Psoas muscle (tissue), 8 donors: ENCODE measurements at places on chromosomes 3 and 15.

DNA sequence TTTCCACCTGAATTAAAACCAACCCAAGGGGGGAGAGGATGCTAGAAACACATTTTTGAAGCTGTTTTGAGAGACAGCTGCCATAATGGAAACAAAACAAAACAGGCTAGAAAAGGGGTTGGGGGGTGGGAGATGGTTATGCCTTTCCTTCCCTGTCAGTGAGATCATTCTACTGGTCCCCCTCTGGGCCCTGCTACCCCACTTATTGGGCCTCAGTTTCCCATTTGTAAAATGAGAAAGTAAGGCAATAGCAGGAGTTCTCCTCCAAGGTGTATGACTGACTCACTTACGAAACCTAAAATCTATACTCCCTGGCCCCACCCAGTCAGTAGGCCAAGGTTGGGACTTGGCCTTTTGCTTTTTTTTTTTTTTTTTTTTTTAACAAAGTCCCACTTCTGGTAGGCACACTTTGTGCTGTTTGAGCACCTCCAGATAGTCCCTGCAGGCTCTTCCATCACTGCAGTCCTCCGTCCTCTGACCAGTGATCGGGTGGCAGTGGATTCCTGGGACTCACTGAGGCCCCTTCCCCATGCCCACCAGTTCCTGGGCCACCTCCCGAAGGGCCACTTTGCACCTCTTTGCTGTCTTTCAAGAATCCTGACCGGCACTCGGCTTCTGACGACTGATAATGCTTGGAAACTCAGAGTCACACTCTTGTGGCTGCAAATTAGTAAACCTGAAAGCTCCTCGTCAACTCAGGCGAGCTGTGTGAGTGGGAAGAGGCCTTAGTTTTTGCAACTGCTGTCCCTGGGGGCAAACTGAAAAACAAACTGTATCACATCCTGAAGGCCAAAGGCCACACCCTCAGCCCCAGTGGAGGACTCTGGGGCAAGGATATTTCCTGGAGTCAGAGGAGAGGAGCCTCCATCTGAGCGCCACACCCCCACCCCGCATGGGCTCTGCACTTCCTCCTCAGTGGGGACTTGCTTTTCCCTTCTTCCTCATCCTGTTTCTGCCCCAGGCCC, 6.7 kb upstream of the PSTPIP1 start:
- peak; percentile 76 for DNase-seq
- no peak overlapping the region for H3K27ac ChIP-seq
- no peaks in the 10 kb centered on the region for H3K27me3 ChIP-seq
- no peaks in the 10 kb centered on the region for H3K4me1 ChIP-seq

DNA sequence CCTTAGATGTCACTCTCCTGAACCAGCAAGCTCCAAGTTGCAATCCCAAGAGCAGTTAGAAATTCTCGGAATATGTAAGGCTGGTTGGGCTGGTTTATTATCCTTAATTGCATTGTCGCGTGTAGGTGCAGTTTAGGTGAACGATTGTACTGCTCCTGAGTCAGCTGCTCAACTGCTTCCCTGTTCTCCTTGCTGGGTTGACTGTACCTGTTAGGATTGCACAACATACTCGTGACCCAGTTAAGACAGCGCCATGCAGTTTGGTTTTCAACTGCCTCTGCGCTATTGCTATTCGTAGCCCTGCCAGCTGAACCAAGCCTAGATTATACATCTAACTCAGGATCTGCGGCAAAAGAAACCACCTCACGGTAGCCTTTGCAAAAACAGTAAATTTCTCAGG, 41.0 kb downstream of the BCL2L10 start:
- no peak overlapping the region for H3K4me3 ChIP-seq
- H3K27ac ChIP-seq = no peak overlapping the region
- no peaks in the 10 kb centered on the region for H3K27me3 ChIP-seq

GRCh38 chr15:94125156-94125555, 106.2 kb upstream of the MCTP2 start:
- H3K4me3 ChIP-seq = no peak overlapping the region
- H3K27ac ChIP-seq = no peak overlapping the region
- H3K36me3 ChIP-seq = no peaks in the 10 kb centered on the region
- no peaks in the 10 kb centered on the region for H3K27me3 ChIP-seq
- no peak for DNase-seq

DNA sequence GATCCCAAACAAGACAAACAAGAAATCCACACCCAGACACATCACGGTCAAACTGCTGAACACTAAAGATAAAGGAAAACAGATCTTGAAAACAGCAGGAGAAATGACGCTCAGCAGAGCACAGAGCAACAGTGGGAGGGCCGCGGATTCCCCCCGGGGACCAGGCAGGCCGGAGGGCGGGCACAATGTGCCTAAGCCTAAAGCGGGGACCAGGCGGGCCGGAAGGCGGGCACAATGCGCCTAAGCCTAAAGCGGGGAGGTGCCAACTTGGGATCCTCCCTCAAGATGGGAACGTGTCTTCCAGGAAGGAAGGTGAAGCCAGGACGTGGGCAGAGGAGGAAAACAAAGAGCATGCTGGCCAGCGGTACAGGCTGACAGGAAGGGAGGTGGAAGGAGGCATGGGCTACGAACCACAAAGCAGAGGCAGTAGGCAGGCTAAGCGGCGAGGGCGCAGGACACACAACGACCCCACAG, 31.1 kb downstream of the CYFIP1 start:
- H3K27me3 ChIP-seq = no peaks in the 10 kb centered on the region
- H3K4me1 ChIP-seq = peaks cover 11% of the 10 kb centered on the region
- H3K27ac ChIP-seq = peak overlapping the region; percentile 36
- H3K4me3 ChIP-seq = peak overlapping the region; percentile 26
- H3K36me3 ChIP-seq = no peaks in the 10 kb centered on the region

DNA sequence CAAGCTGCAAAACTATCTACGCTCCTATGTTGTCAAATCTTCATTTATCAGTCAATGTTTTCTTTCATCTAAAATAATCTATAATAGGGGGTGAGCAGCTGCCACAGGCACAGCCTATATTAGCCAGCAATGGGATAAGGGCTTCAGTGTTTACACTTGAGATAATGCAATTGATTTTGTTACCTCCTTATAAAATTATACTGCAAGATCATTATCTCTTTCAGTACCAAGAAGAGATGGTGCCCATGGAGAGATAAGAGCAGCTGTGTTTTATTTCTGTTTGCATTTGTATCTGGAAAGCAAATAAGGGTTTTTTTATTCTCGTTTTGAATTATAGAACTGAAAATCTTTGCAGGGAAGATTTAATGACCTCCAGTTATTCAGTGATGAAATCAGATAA, 68.9 kb downstream of the PLD1 start:
- H3K27ac ChIP-seq = no peak overlapping the region
- H3K36me3 ChIP-seq = no peaks in the 10 kb centered on the region
- no peaks in the 10 kb centered on the region for H3K4me1 ChIP-seq
- no peak overlapping the region for H3K4me3 ChIP-seq

- no peak for DNase-seq
- peak overlapping the region; percentile 44 for H3K4me3 ChIP-seq
- no peak overlapping the region for H3K27ac ChIP-seq
- no peaks in the 10 kb centered on the region for H3K27me3 ChIP-seq
- H3K4me1 ChIP-seq = peaks cover 9% of the 10 kb centered on the region
Measured at GRCh38 chr3:129975705-129976048, 1.2 kb downstream of the TRH start.

DNA sequence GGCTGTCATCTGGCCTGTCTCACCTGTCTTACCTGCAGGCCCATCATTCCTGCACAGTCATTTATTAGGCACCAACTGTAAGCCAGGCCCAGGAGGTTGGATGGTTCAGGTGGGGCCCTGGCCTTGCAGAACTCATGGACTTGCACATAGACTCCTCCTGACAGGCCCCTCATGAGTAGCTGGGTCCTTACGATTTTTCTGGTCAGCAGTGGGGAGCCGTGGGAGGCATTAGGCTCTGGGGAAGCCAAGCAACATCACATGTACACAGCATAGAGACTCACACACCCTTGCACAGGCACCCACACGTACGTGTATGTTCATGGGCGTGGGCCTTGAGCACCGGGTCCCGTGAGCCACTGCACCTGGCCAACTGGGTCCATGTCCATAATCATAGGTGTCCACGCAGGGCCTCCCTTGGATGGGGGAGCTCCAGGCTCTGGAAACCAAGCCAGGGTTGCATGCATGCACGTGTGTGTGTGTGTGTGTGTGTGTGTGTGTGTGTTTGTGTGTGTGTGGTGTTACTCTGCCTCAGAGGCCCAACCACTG, 20.3 kb downstream of the CISH start:
- H3K4me3 ChIP-seq = no peak overlapping the region
- no peak overlapping the region for H3K27ac ChIP-seq
- DNase-seq = peak; percentile 36
- no peaks in the 10 kb centered on the region for H3K36me3 ChIP-seq
- H3K4me1 ChIP-seq = peaks cover 45% of the 10 kb centered on the region
- H3K27me3 ChIP-seq = no peaks in the 10 kb centered on the region

DNA sequence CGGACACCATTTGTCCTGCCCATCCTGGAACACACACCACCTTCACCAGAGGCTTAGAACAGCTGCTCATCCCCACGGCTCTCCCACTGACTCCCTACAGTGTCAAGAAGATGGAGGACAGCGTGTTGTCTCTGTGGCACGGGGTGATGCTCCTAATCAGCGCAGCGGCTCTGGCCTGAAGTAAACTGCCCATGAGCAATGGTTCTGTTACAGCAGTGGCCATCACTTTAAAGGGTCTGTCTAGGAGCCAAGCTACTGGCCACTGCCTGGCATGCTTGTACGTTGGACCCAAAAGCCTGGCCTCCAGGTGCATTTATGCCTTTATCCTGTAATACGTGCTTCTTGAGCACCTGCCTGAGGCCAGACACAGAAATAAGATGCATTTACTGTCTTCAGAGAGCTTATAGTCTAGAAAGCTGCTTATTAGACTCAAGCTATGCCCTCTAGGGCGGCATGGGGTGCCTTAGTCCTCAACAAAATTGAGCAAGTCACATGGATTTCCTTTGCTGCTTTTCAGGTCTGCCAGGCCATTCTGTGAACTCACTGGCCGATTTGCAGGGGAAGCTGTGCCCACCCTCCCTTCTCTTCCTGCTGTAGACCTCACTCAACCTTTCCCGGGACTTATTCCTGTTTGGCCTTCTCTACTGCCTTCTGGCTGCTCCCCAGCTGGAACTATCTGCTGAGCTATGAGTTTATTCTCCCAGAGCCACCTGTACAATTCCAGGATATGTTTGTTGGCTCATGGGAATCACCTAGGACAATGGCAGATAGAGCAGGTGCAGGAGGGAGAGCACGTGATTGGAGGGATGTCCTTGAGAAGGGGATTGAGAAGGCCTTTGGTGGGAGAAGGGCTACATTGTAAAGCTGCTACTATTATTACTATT, 51.9 kb downstream of the STARD5 start:
- no peak for DNase-seq
- no peak overlapping the region for H3K4me3 ChIP-seq
- no peak overlapping the region for H3K27ac ChIP-seq
- no peaks in the 10 kb centered on the region for H3K4me1 ChIP-seq
- no peaks in the 10 kb centered on the region for H3K27me3 ChIP-seq

DNA sequence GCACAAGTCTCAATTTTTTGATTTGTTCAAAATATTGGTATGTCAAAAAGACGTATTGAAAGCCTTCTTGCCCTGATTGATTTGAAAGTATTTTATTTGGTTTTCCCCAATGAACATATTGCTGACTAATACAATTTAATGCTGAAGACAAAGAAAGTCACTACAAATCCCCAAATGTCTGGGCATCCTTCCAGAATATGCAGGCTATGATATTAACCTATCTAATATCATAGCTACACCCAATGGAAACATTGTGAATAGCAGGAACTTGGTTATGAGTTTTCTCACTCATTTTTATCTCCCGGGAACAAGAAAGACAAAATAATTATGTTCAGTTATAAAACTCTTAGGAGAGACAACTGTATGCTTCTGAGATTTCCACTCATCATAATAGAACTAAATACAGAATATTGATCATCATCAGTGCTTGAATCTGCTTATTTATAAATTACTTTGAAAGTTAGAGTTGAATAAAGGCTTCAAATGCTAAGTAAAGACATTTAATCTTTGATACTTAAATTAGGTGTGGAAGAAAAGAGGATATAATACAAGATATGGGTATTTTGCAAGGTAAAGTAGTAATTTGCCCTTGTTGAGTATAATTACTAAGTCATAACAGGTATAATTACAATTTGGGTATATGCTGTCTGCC, 483.9 kb downstream of the RBMS3 start:
- no peak overlapping the region for H3K27ac ChIP-seq
- H3K27me3 ChIP-seq = no peaks in the 10 kb centered on the region
- H3K4me1 ChIP-seq = peaks cover 18% of the 10 kb centered on the region

GRCh38 chr3:78732893-78733292, 1034.9 kb downstream of the ROBO1 start:
- H3K4me1 ChIP-seq = no peaks in the 10 kb centered on the region
- H3K27ac ChIP-seq = no peak overlapping the region
- DNase-seq = no peak
- H3K4me3 ChIP-seq = no peak overlapping the region
- H3K27me3 ChIP-seq = no peaks in the 10 kb centered on the region
- H3K36me3 ChIP-seq = no peaks in the 10 kb centered on the region

- H3K36me3 ChIP-seq = no peaks in the 10 kb centered on the region
- no peak overlapping the region for H3K4me3 ChIP-seq
- DNase-seq = no peak
- no peaks in the 10 kb centered on the region for H3K27me3 ChIP-seq
Measured at GRCh38 chr3:30131191-30131590, 475.2 kb upstream of the TGFBR2 start.

DNA sequence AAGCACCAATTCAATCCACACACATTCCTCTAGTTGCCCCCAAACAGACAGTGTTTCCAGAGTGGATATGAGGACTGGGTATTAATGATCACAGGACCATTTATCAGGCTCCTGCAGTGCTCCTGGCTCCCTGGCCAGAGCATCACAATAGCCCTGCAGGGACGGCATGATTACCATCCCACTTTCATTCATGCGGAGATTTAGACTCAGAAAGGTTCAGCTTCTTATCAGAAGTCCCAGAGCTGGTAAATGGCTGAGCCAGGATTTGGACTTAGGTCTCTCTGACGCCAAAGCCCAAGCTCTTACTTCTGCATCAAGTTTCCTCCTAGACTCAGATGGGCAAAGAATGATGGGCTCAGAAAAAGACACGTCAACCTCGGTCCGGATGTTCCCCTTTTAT, 2.9 kb upstream of the EPHB3 start:
- no peak for DNase-seq
- H3K27ac ChIP-seq = no peak overlapping the region
- H3K4me3 ChIP-seq = no peak overlapping the region
- H3K27me3 ChIP-seq = peaks cover 4% of the 10 kb centered on the region

- H3K4me3 ChIP-seq = no peak overlapping the region
- no peaks in the 10 kb centered on the region for H3K36me3 ChIP-seq
- peaks cover 18% of the 10 kb centered on the region for H3K4me1 ChIP-seq
Measured at GRCh38 chr3:24315971-24316370, 178.7 kb downstream of the THRB start.

DNA sequence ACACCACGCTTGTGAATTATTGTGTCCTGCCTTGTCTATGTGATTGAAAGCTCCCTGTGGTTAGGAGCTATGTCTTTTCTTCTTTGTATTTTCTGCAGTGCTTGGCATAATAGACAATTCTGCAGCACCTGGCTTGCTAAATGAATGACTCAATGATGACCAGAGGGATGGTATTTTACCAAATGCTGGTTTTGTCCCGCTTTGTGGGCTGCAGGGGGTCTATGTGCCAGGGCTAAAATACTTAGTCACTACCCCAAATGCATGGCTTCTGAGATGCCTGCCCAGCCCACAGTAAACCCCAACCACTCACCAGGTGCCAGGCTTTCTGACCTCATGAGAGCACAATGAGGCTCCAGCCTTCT, 50.9 kb downstream of the BOC start:
- H3K4me3 ChIP-seq = no peak overlapping the region
- peaks cover 29% of the 10 kb centered on the region for H3K4me1 ChIP-seq
- H3K27ac ChIP-seq = no peak overlapping the region
